ENCODE measurements at places on chromosomes 12 and 14. TPM values are rescaled to one million over a fixed set of nuclear protein-coding genes. Genes with fewer than 3 reads are reported as not detected.

- DNase-seq = no peak
These were observed 39.2 kb downstream of the BCAT1 start for GRCh38 chr12:24909667-24910066.

DNA sequence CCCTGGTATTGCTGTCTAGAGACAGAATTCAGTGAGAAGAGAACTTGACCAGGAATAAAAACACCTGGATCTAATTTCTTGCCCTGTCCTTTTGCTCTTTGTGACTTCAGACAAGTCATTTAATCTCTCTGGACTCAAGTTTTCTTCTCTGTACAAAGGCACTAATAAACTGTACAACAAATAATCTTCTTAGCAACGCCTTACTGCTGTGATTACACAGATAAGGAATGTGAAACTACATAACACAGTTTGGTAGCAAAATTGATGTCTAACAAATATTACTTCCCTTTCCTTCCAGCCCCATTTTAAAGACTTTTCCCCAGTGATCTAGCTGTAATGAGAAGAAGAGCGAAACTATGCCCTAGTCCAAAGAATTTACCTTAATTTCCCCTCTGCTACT, 69.3 kb downstream of the BCAT1 start:
- no peak for DNase-seq

Gene HECTD1
- total RNA-seq = 145 TPM

Gene OR6C4
- not detected for total RNA-seq

Gene PPP4R3A
- total RNA-seq = 62.9 TPM

- no peak for DNase-seq
These were observed 21.3 kb downstream of the MYBPC1 start for GRCh38 chr12:101616027-101616494.

GRCh38 chr12:98883231-98883630, 238.1 kb downstream of the APAF1 start:
- DNase-seq = no peak

- DNase-seq = no peak
These were observed 9.1 kb downstream of the NFATC4 start for GRCh38 chr14:24377126-24377525.

DNA sequence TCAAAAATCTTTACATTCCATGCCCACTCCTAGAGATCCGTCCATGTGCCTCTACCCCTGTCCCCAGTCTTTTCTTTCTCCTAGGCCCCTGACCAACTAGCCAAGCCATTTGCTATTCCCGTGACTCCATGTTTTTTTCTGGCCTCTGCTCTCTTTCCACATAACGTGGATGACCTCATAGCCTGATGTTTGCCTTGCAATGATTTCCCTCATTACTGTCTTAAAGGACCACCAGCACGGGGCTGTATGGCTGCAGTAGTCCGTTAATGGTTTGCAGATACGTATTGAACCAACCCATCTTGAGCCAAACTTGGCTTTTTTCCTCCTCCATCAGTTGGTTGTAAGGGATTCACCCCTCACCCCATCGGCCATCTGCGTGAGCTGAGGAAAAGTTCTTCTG, 226.0 kb downstream of the PCNX1 start:
- DNase-seq = no peak

Gene BHLHE41
- total RNA-seq = 15.9 TPM

Measured in posterior vena cava (tissue), 2 donors.